H1 (cell line): ENCODE measurements at places on chromosomes 6 and 20. TPM values are rescaled to one million over a fixed set of nuclear protein-coding genes. Genes with fewer than 3 reads are reported as not detected.

DNA sequence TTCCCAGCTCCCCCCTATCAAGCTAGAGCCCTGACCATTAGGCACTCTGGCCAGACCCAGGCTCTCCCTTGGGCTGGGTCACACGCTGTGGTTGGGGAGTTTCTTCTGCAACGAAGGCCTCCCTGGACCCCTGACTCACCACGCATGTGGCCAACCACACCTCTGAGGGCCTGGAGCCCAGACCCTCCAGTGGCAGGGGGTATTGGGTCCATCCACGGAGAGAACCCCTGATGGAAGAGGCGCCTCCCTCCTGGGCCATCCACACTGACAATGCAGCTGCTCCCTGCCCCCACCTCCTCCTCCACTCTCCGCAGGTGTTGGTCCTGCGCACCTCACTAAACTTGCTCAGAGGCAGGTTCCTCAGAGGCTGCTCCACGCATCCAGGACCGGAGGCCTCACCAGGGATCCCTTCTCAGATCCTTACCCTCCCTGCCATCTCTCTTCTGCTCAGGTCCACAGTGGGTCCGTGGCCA is 125.4 kb downstream of the RNASET2 start:
- DNase-seq = no peak

GRCh38 chr6:146664871-146665360 is 66.1 kb downstream of the ADGB start:
- DNase-seq = no peak

- no peak for DNase-seq
Measured at GRCh38 chr6:90194371-90194841, 102.2 kb downstream of the BACH2 start.

DNA sequence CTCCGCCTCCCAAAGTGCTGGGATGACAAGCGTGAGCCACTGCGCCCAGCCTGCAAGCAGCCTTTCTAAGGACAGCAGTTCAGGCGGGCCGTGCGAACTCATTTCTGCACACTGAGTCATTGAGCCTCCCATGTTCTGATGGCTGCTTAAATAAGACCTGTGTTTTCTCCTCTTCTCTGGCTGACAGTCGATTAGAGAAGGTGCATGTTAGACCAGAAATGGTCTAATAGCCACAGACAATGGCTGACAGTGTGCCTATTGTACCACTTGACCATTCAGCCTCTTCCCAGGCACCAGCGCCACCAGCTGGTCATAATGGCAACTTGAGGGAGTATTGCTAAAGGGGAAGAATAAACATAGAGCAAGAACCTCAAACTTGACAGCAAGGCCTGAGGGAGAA is 6.2 kb downstream of the CST11 start:
- no peak for DNase-seq

Gene OR10C1
- total RNA-seq = not detected in 2 replicates

Gene PCSK2
- total RNA-seq = 1.9 and 2.1 TPM in 2 replicates

Gene LY6G5C
- 1.1 and 1.2 TPM in 2 replicates for total RNA-seq

Gene SLC17A2
- total RNA-seq = not detected in 2 replicates
